Stimulated activated CD4-positive, alpha-beta T cell treated with anti-CD3 and anti-CD28 coated beads, Interleukin-1b, Interleukin-23, amount 100 ng/mL, for 24 hours (primary cell): ENCODE measurements at places on chromosomes 5 and 9.

DNA sequence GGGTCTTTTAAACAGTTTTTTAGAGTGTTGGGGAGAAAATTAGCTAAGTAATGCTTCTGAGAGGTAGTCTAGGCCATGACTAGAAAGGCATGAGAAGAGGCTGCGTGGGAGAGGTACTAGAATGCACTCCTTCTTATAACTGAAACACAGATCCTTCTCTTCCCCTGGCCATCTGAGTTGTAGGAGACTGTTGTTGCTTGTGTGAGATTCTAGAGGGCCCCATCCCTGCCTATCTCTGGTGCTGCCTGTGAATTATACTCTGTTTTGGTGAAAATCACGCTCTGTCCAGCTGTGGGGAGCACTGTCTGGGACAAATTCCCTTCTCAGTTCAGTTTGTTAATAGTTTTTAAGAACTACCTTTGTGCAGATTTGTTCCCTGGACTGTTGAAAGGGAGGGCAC is 37.5 kb downstream of the MAP1B start:
- DNase-seq = no peak

DNA sequence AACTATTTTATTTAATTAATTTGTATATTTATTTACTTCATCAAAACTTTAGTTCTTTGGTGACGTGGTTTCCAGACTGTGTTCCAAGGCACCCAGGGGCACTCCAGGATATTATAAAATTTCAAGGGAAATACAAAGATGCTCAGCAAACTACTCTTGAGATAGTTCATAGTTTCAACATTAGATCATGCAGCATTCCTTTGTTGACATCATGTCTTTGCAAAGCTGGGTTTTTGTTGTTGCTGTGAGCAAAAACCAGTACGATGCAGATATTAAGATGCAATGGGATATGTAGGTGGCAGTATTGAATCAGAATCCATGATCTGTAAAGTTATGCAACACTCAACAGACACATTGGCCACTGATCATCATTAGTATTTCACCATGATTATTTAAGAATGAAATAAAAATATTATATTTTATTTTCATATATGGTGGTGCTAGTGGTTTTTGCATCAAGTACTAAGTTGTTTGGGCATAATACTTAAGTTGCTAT is 219.7 kb downstream of the ADCY2 start:
- no peak for DNase-seq

DNA sequence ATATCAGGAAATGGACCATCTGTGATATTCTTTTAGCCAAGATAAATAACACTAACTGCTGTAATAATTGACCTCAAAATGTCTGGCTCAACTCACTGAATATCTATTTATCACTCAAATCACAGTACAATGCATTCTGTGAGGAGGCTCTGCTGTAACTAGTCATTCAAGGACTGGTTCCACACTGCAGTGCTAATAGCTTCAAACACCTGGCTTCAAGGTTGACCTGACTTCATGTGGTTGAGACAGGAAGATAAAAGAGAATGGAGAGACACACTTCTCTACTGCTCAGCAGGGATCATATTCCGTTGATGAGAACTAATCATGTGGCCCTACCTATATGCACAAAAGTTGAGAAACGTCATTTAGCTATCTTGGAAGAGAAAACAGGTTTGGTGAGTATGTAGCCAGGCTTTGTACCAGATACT is 3.4 kb upstream of the RHOBTB3 start:
- DNase-seq = no peak

GRCh38 chr5:114070093-114070722 is 291.7 kb upstream of the KCNN2 start:
- no peak for DNase-seq

- no peak for DNase-seq
Observed at GRCh38 chr9:18359335-18359734, 114.6 kb upstream of the ADAMTSL1 start.

DNA sequence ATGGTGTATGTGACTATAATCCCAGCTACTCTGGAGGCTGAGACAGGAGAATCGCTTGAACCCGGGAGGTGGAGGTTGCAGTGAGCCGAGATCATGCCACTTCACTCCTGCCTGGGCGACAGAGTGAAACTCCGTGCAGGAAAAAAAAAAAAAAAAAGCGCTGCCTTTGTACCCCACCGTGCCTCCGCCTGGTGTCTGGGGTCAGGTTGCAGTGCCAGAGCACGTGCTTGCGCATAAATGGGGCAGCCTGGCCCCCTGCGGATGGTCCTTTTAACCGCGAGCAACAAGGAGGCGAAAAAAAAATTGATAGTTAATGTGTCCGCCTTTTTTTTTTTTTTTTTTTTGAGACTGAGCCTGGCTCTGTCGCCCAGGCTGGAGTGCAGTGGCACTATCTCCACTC is 6.3 kb upstream of the CCNB1 start:
- DNase-seq = no peak

DNA sequence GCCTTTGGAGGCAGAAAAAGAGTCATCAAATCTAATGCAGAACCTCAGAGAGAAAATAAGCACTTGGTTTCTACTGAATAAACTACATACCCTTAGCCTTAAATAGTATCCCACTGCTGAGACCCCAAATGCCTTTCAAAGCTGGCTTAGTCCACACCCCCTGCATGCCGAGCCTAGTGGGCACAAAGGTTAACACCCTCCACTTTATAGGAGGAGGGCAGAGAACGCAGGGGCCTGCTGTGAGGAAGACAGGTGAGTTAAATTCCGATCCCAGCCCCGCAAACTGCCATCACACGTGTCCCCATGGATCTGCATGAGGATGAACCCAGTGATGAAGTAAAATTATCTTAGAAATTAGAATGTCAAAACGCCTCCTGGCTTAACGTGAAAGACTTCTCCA is 19.5 kb upstream of the HSD17B3 start:
- DNase-seq = no peak

DNA sequence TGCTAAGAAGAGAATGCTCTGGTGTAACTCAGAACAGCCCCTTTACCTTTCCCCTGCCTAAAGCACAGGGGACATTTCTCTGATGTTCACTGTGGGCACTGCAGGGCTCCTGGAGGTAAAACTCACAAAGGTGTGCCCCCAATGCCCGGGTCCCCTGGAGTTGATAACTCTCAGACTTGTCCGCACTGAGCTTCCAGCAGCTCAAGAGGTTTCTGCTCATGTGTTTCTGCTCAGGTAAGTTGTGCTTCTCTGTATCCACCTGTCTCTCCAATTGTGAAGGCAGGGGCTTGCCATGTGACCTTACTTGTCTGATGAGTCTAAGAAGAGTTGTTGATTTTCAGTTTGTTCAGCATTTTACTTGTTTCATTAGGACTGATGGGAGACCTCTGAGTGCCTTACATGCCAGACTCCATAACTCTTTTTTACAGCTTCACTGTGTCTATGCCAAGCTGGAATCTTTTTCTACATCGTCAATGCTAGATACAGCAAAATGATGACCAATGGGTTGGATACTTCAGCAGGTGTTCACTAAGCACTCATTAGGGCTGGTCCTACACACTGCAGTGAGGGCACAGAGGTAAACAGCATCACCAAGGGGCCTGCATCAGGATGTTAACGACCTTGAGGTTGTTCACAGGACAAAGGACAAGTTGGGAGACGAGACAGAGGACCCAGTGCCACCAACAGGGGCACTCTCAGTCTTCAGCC is 56.4 kb downstream of the MRPL36 start:
- no peak for DNase-seq
